NCI-H460 (cell line): ENCODE measurements at places on chromosomes 5 and 9.

GRCh38 chr9:33719581-33720374, 75.6 kb upstream of the PRSS3 start:
- DNase-seq, result peak; percentile 6

- no peak for DNase-seq
Observed at GRCh38 chr5:124512236-124512635, 234.2 kb downstream of the ZNF608 start.

GRCh38 chr9:17723656-17724055, 144.8 kb downstream of the SH3GL2 start:
- DNase-seq, result no peak

GRCh38 chr5:133334796-133335639, 277.3 kb downstream of the FSTL4 start:
- no peak for DNase-seq

DNA sequence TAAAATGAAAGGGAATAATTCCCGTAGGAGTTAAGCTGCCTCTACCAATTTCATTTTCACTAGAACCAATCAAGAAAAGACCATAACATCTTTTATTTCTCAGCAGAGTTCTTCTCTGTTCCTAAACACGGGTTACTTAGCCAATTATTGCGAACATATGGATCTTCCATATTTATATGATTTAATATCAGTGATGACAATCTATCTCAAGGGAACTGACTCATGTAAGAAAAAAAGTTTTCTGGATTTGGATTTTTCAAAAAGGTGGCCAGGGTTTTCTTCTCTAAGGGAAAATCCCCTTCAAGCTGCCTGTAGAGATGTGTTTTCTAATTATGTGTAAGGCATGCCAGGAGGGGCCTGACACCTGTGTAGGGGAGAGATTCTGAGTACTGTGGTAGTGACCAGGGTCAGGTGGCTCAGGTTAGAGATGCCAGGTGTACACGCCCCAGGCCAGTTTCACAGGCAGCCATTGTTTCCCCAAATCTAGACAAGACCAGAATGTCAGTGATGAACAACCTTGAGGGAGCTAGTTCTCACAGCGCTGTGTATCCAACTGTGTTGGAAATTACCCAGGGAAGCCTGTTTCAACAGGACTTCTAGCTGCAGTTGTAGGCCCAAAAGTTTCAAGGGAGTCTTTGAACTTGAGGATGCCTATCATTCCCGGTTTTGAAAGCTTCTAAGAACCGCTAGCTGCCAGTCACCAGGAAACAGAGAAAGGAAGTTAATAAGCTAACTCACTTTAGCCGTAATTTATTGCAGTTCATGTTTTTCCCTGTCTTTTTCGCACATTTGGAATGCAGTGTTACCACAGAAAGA, 572.5 kb upstream of the RGMB start:
- no peak for DNase-seq

GRCh38 chr9:36316049-36316448, 57.8 kb upstream of the GNE start:
- DNase-seq, result no peak
